HT-29 (cell line): ENCODE measurements at places on chromosomes 16 and 17. TPM values are rescaled to one million over a fixed set of nuclear protein-coding genes. Genes with fewer than 3 reads are reported as not detected.

DNA sequence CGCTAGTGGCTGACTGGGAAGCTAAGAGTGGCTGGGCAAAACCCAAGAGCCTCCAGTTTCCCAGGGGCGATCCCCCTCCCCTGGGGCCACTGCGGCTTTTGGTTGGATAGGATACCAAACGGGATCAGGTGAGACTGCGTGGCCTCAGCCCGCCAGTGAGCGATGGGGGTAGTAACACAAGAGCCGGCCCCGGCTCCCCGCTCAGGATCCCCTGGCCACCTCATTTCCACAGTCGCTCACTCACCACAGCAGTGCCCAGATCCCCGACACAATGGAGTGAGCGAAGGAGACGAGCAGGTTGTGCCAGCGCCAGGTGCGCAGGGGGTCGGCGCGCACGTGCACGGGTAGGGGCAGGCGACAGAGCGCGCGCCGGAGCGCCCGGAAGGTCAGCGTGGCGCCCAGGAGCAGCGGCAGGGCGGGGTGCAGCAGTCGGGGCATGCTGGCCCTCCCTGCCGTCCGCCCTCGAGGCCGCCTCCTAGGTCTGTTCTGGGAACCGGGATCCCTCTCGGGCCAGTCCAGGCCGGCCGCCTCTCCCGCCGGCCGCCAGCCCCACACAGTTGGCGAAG lies 290 bp downstream of the TLCD1 start:
- DNase-seq, result peak; percentile 76

DNA sequence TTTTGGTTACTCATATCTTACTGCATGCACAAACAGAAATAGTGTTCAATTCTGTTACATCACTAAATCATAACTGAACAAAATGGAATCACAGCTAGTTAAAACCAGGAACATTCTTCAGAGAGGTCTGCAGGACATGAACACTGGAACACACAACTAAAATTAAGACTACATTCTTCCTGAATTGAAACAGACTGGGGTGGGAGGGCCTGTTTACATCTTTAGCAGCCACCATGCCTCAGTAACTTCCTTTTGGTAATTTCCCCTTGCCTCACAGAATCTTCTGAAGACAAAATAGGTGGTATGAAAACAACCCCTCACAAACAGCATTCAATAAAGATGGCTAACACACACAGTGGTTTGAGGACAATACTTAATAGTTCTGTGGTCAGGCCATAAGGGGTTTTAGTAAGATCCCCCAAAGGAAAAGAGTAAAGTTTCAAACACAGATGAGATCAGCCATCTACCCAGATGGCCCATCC lies 6.5 kb downstream of the MARF1 start:
- DNase-seq, result no peak

DNA sequence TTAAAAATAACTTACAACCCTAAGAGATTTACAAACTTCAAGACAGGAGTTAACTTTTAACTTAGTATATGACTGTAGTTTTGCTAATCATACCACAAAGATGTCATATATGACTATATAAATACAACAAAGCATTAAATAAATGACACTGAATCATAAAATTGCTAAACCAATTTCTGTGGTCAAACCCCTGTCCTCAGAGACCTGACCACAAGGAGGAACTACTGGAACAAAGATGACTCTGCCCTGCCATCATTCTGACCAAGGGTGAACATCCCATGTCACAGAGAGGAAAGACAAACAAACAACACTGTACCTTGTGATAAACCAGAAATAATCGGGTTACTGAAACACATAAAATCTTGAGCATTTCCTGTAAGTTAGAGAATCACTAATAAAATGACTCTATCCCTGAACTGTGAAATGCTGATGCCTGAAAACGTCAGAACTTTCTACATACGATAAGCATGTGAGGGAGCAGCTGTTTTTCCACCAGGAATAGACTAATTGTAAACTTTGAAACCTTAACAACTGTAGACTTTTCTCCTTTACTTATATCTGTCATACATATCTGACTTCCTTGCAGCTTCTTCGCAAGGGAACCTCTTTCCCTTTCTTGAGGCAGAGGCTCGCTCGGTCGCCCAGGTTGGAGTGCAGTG lies 47.9 kb downstream of the WDR59 start:
- peak; percentile 53 for DNase-seq

DNA sequence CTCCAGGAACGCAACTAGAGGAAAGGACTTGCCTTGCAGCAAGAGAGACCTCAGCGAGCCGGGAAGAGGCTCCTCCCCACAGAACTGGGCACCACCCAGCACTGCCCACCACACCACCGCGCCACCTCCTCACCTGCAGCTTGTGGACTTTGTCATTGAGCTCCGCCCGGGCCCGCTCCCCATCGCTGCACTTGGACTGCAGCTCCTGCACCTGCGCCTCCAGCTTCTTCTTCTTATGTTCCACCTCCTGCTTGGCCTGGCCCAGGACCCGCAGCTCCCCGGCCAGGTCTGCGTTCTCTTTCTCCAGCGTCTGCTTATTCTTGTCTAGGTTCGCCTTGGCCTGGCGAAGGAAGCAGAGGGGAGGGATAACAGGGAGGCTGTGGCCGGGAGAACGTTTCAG lies 76.7 kb downstream of the NDE1 start:
- DNase-seq, result peak; percentile 84

DNA sequence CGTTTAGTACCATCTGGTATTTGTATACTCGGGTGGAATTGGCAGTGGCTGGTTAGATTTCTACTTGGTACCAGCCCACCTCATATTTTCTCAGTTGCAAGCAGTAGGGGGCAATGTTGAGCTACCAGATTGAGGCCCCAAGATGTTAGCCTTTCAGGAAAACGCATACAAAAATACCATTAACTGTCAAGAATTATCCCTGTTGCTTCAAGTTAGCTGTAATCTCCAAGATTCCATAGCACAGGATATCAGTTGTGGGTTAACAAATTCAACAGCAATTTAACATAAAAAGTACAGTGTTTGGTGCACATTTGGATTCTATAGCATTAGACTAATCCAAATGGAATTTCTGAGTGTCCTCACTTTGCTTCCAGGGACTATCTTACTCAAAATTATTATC lies 188.2 kb downstream of the FTO start:
- DNase-seq, result peak; percentile 61

DNA sequence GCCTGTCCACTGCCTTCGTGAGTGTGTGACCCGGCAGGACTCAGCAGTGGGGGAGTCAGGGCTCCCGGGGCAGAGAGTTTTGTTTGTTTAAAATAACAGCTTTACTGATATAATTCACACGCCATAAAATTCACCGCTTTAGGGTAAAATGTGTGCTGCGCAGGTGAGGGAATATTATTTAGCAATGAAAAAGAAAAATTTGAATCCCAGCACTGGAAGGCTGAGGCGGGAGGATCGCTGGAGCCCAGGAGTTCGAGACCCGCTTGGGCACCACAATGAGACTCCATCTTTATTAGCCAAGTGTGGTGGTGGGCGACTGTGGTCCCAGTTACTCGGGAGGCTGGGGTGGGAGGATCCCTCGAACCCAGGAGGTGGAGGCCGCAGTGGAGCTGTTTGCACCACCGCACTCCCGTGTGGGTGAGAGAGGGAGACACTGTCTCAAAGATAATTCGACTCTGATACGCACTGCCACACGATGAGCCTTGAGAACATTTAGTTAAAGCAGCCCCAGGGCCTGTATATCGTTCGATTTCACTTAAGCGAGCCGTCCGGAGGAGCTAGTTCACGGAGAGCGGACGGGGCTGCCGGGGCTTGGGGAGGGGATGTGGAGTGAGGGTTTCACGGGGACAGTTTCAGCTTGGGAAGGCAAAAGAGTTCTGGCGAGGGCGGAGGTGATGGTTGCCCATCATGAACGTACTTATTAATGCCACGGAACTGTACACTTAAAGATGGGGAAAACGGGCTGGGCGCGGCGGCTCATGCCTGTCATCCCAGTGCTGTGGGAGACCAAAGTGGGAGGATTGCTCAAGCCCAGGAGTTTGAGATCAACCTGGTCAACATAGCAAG lies 10.2 kb downstream of the TELO2 start:
- DNase-seq, result no peak

- DNase-seq, result no peak
Observed at GRCh38 chr16:31213877-31214707, at the start of gene TRIM72. Gene TRIM72, plus strand, starts transcription at chr16:31214119. Its CDS starts 620 bp downstream, at chr16:31214739.

- DNase-seq, result no peak
Observed at GRCh38 chr16:3577302-3577752, at the start of gene NLRC3. Gene NLRC3, minus strand, starts transcription at chr16:3577403. Its CDS starts 12,367 bp downstream, at chr16:3565036.

- DNase-seq, result no peak
Observed at GRCh38 chr17:61543786-61544415, 47.1 kb downstream of the NACA2 start.

DNA sequence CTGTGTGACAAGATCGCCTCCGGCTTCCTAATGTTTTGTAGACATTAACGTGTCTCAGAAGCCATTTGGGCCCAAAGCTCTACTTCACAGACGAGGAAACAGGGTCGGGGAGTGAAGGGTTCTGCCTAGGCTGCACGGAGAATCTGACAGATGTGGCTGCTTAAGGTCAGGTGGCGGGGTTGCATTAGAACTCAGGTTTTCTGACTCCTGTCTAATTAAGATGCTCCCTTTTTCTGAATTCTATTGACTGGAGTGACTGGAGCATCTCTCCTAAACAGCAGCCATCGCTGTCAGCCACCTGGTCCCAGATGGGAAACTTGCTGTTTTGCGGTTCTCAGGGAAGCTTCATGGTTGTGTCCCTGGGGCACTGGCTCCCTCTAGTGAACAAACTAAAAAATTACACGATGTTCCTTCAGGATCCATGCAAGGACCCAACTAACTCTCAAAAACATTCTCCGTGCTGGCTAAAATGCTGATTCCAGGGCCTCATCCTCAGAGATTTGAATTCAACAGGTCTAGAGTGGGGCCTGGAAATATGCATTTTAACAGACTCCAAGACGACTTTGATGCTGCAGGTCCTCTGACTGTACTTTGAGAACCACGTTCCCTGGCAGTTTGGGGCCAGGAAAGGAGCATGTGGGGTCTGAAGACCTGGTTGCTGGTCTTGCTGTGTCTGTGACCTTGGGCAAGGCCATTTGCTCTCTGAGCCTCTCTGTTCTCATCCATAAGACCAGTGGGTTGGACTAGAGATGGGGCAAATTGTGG lies 117.4 kb downstream of the IRF8 start:
- peak; percentile 54 for DNase-seq

DNA sequence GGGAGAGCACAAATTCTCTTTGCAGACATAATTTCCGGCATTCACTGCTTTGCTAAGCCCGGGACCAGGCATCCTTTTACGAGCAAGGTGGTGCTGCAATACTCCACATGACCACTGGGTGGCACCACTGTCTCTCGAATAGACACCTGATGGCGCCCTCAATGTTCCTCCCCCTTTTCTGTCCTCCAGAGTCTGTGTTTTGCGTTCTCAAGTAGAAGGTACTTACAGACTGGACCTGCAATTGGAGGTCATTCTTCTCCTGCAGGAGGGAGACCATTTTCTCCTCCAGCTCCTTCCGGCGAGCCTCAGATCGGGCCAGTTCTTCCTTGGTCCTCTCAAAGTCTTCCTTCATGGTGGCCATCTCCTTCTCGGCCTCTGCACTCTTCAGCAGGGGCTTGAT lies 45.2 kb downstream of the MYH13 start:
- peak; percentile 86 for DNase-seq

GRCh38 chr17:44850612-44851011 lies 2.9 kb downstream of the HIGD1B start:
- no peak for DNase-seq

DNA sequence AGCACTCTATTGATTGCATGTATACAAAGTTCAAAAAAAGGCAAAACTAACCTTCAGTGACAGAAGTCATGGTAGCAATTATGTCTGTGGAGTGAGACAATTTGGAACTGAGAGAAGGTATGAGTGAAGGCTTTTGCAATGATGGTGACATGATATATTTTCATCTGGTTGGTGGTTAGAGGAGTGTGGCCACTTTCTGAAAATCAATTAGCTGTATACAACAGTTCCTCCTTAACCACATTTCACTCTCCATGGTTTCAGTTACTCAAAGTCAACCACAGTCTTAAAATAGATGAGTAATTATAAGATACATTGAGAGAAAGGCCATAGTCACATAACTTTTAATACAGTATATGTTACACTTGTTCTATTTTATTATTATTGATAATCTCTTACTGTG lies 26.2 kb downstream of the ADAMTS18 start:
- no peak for DNase-seq

- peak; percentile 49 for DNase-seq
Observed at GRCh38 chr17:45857977-45858708, 13.5 kb downstream of the SPPL2C start.

GRCh38 chr16:15457958-15458357 lies 23.6 kb downstream of the BMERB1 start:
- no peak for DNase-seq

- no peak for DNase-seq
Observed at GRCh38 chr17:66493283-66494019, 191.0 kb downstream of the PRKCA start.

GRCh38 chr17:61196302-61196704 lies 203.3 kb upstream of the TBX2 start:
- DNase-seq, result no peak

The MPO gene
- total RNA-seq, result not detected in 2 replicates

The TBC1D3B gene
- 10.0 and 18.6 TPM in 2 replicates for total RNA-seq

The ATAD5 gene
- 3.5 and 3.6 TPM in 2 replicates for total RNA-seq

The TP53TG3 gene
- total RNA-seq, result not detected in 2 replicates

The DNAH2 gene
- 0.21 TPM in 1 of 2 replicates, not detected in the other for total RNA-seq

The GAS2L2 gene
- 0.52 and 0.56 TPM in 2 replicates for total RNA-seq
